Activated CD8-positive, alpha-beta memory T cell treated with anti-CD3 and anti-CD28 coated beads, Interleukin-2, amount 10 ng/mL, durations not matched to agents 7 days and 5 days (primary cell): ENCODE measurements at places on chromosomes 7 and 10.

DNA sequence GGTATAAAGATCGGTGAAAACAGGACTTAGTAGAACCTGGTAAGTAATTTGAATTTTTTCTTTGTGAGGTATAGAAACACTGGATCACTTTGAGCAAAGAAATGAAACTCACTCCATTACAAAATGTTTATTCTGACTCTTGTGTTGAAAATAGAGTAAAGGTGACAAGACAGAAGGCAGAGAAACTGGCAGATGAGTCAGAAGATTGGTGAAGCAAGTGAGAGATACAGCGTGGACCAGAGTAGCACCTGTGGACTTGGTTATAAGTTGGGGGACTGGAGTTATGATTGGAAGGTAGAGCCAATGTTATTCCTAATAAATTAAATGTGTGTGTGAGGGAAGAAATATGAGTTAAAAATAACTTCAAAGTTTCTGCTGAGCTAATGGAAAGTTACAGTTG is 620.9 kb downstream of the ZWINT start:
- no peaks in the 10 kb centered on the region for H3K4me1 ChIP-seq
- H3K4me3 ChIP-seq, result no peak overlapping the region
- no peaks in the 10 kb centered on the region for H3K27me3 ChIP-seq

DNA sequence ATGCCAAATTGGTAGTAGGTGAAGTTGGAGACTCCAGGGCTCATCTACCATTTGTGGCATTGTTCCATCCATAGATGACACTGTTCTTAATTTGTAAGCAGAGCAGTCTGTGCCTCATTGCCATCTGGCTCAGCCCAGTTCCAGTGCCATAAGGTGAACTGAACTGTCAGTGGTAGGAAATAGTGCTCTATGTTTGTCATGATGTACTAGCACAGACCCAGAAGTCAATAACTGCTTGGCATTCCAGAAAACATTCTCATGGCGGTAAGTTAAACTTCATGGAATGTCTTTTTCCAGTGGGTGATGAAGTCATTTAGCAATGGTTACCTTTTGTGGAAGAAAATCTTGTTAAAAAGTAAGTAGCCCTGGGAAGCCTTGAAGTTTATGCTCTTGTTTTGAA is 302.7 kb downstream of the SUGCT start:
- H3K4me3 ChIP-seq, result no peak overlapping the region
- no peaks in the 10 kb centered on the region for H3K27me3 ChIP-seq
- DNase-seq, result no peak
- no peak overlapping the region for H3K27ac ChIP-seq
- H3K36me3 ChIP-seq, result no peaks in the 10 kb centered on the region

DNA sequence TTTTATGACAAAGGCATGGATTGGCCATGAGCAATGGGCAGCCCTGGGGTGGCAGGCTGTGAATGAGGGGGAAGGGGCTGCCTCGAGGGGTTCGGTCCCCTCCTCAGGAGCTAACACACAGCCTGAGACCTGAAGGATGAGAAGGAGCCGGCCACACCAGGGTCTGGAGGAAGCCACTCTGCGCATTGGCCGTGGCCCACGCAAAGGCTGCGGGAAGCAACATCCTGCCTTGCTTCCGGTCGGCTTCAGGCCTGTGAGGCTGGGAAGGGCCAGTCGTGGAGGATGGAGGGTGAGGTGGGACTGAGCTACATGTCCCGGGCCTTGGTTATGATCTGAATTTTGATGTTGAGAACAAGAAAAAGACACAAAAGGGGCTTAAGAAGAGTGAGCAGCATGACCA is 49.4 kb downstream of the RGS10 start:
- H3K27me3 ChIP-seq, result no peaks in the 10 kb centered on the region
- no peak overlapping the region for H3K4me3 ChIP-seq
- DNase-seq, result peak; percentile 55
- peak overlapping the region; percentile 79 for H3K27ac ChIP-seq
- H3K36me3 ChIP-seq, result no peaks in the 10 kb centered on the region

DNA sequence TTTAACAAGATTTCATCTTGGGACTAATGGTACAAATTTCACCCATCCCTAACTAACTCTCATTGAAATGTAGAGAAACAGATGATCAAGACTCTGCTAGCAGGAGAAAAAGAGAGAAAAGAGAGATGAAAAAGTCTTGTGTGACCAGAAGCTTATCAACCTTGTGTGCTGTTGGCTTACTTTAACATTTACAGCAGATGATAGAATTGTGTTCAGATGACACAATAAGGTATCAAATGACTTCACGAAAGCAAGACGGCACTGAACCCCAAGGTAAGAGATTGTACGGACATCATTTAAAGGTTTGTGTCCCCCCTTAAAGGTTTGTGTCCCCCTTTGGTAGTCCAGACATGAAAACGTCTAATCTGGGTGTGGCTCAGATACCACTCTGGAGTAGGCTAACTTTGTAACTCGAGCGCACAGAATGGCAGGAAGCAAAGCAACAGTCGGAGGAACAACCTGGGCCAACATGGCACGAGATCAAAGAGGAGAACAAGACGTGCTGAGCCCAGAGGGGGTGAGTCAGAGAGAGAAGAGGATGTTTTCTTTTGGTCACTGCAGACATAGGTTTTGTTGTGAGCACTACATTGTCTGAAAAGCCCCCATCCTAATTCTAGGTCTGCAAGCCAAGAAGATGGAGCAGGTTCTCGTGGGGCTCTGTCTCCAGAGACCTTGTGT is 10.4 kb upstream of the LMBR1 start:
- DNase-seq, result no peak
- H3K4me1 ChIP-seq, result peaks cover 5% of the 10 kb centered on the region
- no peaks in the 10 kb centered on the region for H3K36me3 ChIP-seq
- H3K27me3 ChIP-seq, result peaks cover 21% of the 10 kb centered on the region
- no peak overlapping the region for H3K27ac ChIP-seq

- peaks cover 44% of the 10 kb centered on the region for H3K36me3 ChIP-seq
- H3K27ac ChIP-seq, result no peak overlapping the region
- DNase-seq, result no peak
- no peaks in the 10 kb centered on the region for H3K27me3 ChIP-seq
- H3K4me3 ChIP-seq, result no peak overlapping the region
- H3K4me1 ChIP-seq, result peaks cover 39% of the 10 kb centered on the region
These were observed 345.7 kb upstream of the KLF6 start for GRCh38 chr10:4130685-4131084.

DNA sequence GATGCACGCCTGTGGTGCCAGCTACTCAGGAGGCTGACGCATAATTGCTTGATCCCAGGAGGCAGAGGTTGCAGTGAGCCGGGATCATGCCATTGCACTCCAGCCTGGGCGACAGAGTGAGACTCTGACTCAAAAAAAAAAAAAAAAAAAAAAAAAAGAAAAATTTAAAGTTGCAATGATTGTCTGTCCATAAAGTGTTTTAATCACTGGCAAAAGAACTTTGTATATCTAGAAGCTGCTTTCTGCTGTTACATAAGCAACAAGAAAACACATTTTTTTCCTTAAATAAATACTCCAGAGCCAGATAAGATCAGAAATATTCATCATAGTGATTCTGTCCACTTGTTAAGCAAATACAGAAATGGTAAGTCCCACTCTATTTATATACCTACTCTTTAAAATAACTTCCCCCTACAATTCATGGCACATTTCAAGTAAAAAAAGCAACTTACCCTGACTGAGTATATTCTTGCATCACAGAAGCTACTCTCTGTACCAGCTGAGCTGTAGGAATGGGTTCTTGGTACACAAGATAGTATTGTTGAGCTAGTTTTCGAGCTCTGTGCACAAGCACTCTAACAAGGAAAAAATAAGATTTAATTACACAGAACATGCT is 7.6 kb downstream of the PSMA2 start:
- DNase-seq, result no peak
- peaks cover 44% of the 10 kb centered on the region for H3K4me1 ChIP-seq
- peak overlapping the region; percentile 2 for H3K27ac ChIP-seq

- no peak overlapping the region for H3K4me3 ChIP-seq
- no peaks in the 10 kb centered on the region for H3K36me3 ChIP-seq
- no peaks in the 10 kb centered on the region for H3K4me1 ChIP-seq
- H3K27me3 ChIP-seq, result peaks cover 13% of the 10 kb centered on the region
- DNase-seq, result no peak
These were observed 28.5 kb downstream of the TSPAN12 start for GRCh38 chr7:120829487-120829886.

GRCh38 chr7:113113912-113114311 is 4.4 kb downstream of the SMIM30 start:
- DNase-seq, result no peak
- no peak overlapping the region for H3K4me3 ChIP-seq

DNA sequence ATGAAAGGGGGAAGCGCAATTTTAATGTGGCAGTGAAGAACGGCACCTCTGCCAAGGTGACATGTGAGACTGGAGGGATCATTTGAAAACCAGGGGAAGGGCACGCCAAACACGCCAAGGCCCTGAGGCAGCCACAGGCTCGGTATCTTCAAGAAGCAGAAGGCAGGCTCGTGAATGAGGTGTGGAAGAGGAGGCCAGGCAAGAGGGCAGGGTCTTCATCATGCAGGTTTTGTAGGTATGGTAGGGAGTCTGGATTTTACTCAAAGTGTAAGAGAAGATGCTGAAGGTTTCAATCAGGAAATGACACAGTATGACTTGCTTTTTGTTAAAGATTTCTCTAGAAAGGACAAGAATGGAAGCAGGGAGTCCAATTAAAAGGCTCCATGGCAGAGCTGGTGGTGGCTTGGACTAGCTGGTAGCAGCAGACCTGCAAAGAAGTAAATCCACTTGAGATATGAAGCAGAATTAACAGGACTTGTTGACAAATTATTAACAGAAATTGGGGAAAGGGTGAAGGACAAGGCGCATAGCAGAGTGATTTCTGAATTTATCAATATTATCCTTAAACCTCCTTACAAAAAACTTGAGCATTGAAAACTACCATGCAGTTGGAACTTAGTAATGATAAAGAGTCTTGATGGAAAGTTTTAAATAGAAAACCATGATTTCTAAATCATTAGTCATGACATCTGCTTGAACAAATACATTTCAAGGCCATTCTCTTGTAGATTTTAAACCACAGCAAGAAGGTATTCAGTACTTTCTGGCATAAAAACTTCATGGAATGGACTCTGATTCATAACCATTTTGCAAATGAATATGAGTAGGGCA is 70.4 kb downstream of the COA1 start:
- peak overlapping the region; percentile 91 for H3K27ac ChIP-seq
- DNase-seq, result peak; percentile 59
- H3K27me3 ChIP-seq, result no peaks in the 10 kb centered on the region
- peaks cover 58% of the 10 kb centered on the region for H3K4me1 ChIP-seq
- H3K4me3 ChIP-seq, result peak overlapping the region; percentile 29

- peak overlapping the region; percentile 56 for H3K4me3 ChIP-seq
- H3K27me3 ChIP-seq, result peaks cover 26% of the 10 kb centered on the region
- peak; percentile 89 for DNase-seq
- H3K4me1 ChIP-seq, result peaks cover 29% of the 10 kb centered on the region
These were observed 172.6 kb upstream of the TNRC18 start for GRCh38 chr7:5596046-5596895.

- no peak overlapping the region for H3K4me3 ChIP-seq
- no peak overlapping the region for H3K27ac ChIP-seq
- no peak for DNase-seq
- H3K4me1 ChIP-seq, result no peaks in the 10 kb centered on the region
- H3K36me3 ChIP-seq, result no peaks in the 10 kb centered on the region
- H3K27me3 ChIP-seq, result no peaks in the 10 kb centered on the region
These were observed 212.7 kb upstream of the KCND2 start for GRCh38 chr7:120060281-120060680.

DNA sequence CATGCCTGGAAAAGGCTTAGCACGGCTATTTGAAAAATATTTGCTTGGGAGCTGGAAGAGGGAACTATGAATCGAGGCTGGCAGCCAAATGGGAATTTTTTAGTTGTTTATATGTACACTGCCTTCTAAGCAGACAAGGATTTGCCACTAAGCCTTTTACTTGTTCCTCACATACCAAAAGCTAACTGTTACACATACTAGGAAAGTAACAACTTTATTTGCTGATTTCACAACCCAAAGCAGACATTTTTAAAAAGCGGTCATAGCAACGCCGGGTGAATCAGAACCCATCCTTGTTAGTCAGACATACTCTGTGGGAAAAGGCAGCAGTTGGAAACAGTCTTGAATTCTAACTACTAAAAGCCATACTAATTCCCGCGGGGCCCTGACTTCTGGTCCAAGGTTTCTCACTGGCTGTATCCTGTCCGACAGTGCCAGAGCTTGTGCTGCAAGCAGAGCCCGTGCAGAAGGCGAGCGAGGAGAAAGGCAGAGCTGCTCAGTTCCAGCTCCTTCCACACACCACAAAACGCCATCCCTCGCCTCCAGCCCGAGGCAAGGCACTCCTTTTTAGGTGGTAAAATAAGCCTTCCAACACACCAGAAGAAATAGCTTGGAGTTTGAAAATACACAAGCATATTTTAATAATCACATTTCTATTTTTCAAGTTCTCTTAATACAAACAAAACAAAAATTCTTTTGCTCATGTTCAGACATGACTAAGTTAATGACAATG is 89.2 kb downstream of the RNF216 start:
- peaks cover 65% of the 10 kb centered on the region for H3K4me1 ChIP-seq
- no peak for DNase-seq
- no peak overlapping the region for H3K27ac ChIP-seq
- H3K27me3 ChIP-seq, result peaks cover 19% of the 10 kb centered on the region

DNA sequence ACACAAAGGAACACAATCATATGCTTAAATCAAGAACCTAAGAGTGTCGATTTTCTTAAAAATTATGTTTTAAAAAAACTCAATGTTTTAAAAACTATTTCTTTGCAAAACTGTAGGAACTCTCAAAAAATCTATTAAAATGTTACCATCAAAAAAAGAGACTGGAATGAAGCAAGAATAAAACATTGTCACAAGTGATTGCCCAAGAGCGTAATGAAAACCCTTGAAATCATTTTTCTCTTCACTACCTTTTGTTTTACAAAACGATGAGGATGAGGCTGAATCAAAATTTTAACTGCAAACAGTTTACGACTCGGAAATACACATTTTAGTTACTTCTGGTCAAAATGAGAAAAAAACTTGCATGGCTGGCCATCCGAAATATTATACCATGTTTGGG is 855 bp downstream of the YME1L1 start:
- H3K27me3 ChIP-seq, result no peaks in the 10 kb centered on the region
- peaks cover 45% of the 10 kb centered on the region for H3K4me1 ChIP-seq
- H3K36me3 ChIP-seq, result peaks cover 50% of the 10 kb centered on the region
- H3K4me3 ChIP-seq, result peak overlapping the region; percentile 97
- no peak for DNase-seq
- peak overlapping the region; percentile 99 for H3K27ac ChIP-seq

- H3K27ac ChIP-seq, result no peak overlapping the region
- no peak for DNase-seq
- H3K4me1 ChIP-seq, result no peaks in the 10 kb centered on the region
- no peaks in the 10 kb centered on the region for H3K27me3 ChIP-seq
These were observed 151.6 kb downstream of the MALRD1 start for GRCh38 chr10:19200211-19200610.

GRCh38 chr10:80460399-80461207 is 6.5 kb downstream of the TSPAN14 start:
- DNase-seq, result no peak
- H3K4me1 ChIP-seq, result peaks cover 97% of the 10 kb centered on the region
- H3K27ac ChIP-seq, result peak overlapping the region; percentile 94
- peaks cover 27% of the 10 kb centered on the region for H3K36me3 ChIP-seq
- no peaks in the 10 kb centered on the region for H3K27me3 ChIP-seq
